Vagina (tissue), 2 donors: ENCODE measurements at places on chromosomes 1 and 21. TPM values are rescaled to one million over a fixed set of nuclear protein-coding genes. Genes with fewer than 3 reads are reported as not detected.

The NBPF6 gene
- total RNA-seq = not detected

The RASAL2 gene
- 25.5 TPM for total RNA-seq

The RHEX gene
- total RNA-seq = 1.7 TPM

The CHI3L2 gene
- total RNA-seq = 5.6 TPM

The HSPG2 gene
- total RNA-seq = 179 TPM

The SIPA1L2 gene
- total RNA-seq = 48.9 TPM

- no peak overlapping the region for H3K27ac ChIP-seq
- H3K27me3 ChIP-seq = no peaks in the 10 kb centered on the region
- no peaks in the 10 kb centered on the region for H3K36me3 ChIP-seq
- peaks cover 14% of the 10 kb centered on the region for H3K4me1 ChIP-seq
- no peak overlapping the region for H3K4me3 ChIP-seq
Measured at GRCh38 chr1:155499263-155499662, 63.3 kb downstream of the ASH1L start.

GRCh38 chr1:15371610-15372545 is 37.8 kb upstream of the EFHD2 start:
- peaks cover 15% of the 10 kb centered on the region for H3K4me1 ChIP-seq
- no peak overlapping the region for H3K4me3 ChIP-seq
- no peak overlapping the region for H3K27ac ChIP-seq

DNA sequence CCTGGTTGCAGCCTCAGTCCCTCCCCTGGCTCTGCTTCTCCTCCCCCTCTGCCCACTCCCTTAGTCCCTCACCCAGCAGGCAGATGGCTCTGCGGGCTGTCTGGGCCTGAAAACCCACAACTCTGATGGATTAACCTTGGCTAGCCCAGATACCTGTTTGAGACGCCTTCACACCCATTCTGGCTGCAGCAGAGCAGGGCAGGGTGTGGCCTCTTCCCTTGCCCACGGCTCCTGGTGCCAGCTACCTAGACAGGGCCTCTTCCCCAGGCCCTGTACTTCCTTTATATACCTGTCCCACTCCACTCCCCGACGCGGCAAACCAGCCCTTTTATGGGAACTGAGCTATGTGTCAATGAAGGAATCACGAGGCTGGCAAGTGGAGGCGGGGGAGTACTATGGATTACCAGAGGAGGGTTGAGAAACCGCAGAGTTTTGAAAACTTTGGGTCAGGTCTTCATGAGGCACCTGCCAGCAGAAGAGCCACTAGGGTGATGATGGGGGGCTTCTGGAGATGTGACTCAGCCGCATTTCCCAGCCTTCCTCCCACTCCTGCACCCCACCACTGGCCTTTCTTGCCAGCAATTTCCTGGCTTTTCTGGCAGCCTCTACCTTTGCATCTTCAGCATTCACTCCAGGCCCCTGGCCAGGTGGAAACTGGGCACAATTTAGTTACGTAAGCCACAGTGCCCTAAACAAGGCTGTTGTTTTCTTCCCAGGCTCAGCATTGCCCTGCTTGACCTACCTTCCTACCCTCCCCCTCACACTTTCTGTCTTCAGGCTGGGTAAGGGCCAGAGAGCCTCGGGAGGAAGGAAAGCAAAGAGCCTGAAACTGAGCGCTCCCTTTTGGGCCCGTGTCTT is at the start of gene CHI3L1:
TSS of gene CHI3L1 (minus strand) at position 259 of the 858 bp plus-strand sequence. CDS start at position 178, 81 bp downstream.
- no peak within 1 kb of the TSS for H3K4me3 ChIP-seq
- no peaks in the 10 kb centered on the region for H3K27me3 ChIP-seq
- DNase-seq = no peak
- H3K36me3 ChIP-seq = no peaks in the 10 kb centered on the region

DNA sequence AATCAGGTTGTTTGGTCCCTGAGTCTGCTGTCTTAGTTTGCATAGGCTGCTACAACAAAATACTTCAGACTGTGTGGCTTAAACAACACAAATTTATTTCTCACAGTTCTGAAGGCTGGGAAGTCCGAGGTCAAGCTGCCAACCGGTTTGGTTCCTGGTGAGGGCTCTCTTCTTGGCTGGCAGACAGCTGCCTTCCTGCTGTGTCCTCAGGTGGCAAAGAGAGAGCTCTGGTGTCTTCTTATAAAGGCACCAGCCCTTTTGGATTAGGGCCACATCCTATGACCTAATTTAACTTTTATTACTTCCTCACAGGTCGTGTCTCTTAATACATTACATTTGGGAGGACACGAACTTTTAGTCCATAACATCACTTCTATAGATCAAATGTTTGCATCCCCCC is 89.6 kb upstream of the CD34 start:
- no peaks in the 10 kb centered on the region for H3K36me3 ChIP-seq
- H3K4me3 ChIP-seq = no peak overlapping the region
- no peaks in the 10 kb centered on the region for H3K27me3 ChIP-seq
- no peak overlapping the region for H3K27ac ChIP-seq

DNA sequence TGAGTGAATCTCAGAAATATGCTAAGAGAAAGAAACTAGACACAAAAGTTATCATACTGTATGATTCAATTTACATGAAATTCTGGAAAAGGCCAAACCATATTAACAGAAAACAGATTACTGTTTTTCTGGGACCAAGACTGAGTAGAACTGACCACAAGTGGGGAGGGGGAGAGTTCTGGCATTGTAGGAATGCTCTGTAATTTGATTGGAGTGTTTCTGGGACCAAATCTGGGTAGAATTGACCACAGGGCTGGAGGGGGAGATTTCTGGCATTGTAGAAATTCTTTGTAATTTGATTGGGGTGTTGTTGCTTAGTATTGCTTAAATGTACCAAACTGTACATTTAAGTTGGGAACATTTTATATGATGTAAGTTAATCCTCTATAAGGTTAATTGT is 3.4 kb upstream of the OR10K1 start:
- H3K36me3 ChIP-seq = no peaks in the 10 kb centered on the region
- no peak overlapping the region for H3K4me3 ChIP-seq
- H3K27ac ChIP-seq = no peak overlapping the region
- no peaks in the 10 kb centered on the region for H3K4me1 ChIP-seq
- no peaks in the 10 kb centered on the region for H3K27me3 ChIP-seq
- DNase-seq = no peak

DNA sequence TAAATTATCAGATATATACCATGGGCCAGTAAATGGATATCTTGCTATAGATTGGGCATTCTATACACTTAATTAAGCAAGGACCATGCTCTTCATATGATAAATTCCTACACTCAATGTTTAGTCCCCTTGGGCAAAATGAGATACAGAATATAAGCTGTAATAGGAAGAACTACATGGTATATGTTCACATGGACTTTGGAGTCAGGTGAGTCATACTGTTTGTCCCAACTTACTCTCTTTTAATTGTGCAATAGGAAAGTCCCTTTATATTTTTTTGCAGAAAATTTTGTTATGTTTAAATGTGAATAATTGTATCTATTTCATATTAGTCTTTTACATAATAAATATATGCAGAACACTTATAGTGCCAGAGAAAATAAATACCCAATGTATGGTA is 820.2 kb upstream of the ADAMTS5 start:
- H3K27me3 ChIP-seq = no peaks in the 10 kb centered on the region
- no peak overlapping the region for H3K27ac ChIP-seq
- H3K4me3 ChIP-seq = no peak overlapping the region
- H3K4me1 ChIP-seq = no peaks in the 10 kb centered on the region
- no peak for DNase-seq
- H3K36me3 ChIP-seq = no peaks in the 10 kb centered on the region

GRCh38 chr1:223708001-223708359 is 4.4 kb upstream of the CAPN2 start:
- H3K4me3 ChIP-seq = no peak overlapping the region
- H3K27me3 ChIP-seq = no peaks in the 10 kb centered on the region
- H3K36me3 ChIP-seq = no peaks in the 10 kb centered on the region
- DNase-seq = no peak
- peak overlapping the region; percentile 88 for H3K27ac ChIP-seq
- peaks cover 58% of the 10 kb centered on the region for H3K4me1 ChIP-seq

DNA sequence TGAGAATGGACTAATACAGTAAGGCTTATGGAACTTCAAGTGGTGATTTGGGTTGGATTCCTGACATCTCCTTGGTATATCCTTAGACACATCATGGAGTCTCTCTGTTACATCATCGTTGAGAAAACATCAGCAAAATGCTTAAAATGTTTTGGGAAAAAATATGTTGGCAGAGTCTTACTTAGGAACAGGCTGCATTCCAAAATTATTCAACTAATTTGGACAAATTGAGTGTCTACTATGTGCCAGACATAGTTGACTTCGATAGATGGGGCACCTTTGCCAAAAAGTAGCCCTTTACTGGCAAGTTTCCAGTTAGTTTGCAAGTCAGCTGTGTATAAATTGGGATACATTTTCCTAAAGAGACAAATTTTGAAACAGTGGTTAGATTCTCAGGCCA is 253.4 kb upstream of the ST6GALNAC5 start:
- no peak overlapping the region for H3K4me3 ChIP-seq
- peaks cover 12% of the 10 kb centered on the region for H3K4me1 ChIP-seq
- no peak for DNase-seq

DNA sequence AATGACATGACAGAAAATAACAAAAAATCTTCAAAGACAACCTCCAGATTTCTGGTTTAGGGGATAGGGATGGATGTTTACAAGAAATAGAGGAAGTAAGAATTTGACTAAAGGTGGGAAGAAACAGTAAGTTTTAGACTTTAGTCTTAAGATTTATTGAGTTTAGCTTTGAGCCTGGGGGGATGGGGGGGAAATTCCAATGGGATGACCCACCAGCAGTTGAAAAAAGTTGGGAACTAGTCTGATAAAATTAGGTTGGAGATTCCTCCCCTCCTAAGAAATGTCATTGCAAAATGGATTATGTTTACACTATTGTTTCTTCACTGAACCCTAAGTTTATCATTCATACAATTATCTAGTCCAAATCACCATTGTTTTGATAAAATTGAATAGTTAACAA is 28.4 kb downstream of the WDR26 start:
- no peak overlapping the region for H3K27ac ChIP-seq
- H3K4me3 ChIP-seq = no peak overlapping the region
- H3K4me1 ChIP-seq = peaks cover 24% of the 10 kb centered on the region
- peaks cover 66% of the 10 kb centered on the region for H3K36me3 ChIP-seq
- no peaks in the 10 kb centered on the region for H3K27me3 ChIP-seq

GRCh38 chr1:31228986-31229385 is 10.7 kb downstream of the NKAIN1 start:
- no peak overlapping the region for H3K4me3 ChIP-seq
- no peak overlapping the region for H3K27ac ChIP-seq
- H3K27me3 ChIP-seq = no peaks in the 10 kb centered on the region
- no peak for DNase-seq
